Large intestine (tissue), 12 donors: ENCODE measurements at places on chromosomes 7 and 10. TPM values are rescaled to one million over a fixed set of nuclear protein-coding genes. Genes with fewer than 3 reads are reported as not detected.

The SDK1 gene
- 6.4 TPM for polyA plus RNA-seq

The STEAP1 gene
- polyA plus RNA-seq = 31.6 TPM

The C7orf25 gene
- 3.2 TPM for polyA plus RNA-seq

The ELFN1 gene
- polyA plus RNA-seq = 2.3 TPM

GRCh38 chr7:91291902-91292301, 27.7 kb downstream of the FZD1 start:
- DNase-seq = no peak
- H3K27me3 ChIP-seq = no peaks in the 10 kb centered on the region
- no peak overlapping the region for H3K4me3 ChIP-seq
- peaks cover 8% of the 10 kb centered on the region for H3K4me1 ChIP-seq
- no peaks in the 10 kb centered on the region for H3K36me3 ChIP-seq

DNA sequence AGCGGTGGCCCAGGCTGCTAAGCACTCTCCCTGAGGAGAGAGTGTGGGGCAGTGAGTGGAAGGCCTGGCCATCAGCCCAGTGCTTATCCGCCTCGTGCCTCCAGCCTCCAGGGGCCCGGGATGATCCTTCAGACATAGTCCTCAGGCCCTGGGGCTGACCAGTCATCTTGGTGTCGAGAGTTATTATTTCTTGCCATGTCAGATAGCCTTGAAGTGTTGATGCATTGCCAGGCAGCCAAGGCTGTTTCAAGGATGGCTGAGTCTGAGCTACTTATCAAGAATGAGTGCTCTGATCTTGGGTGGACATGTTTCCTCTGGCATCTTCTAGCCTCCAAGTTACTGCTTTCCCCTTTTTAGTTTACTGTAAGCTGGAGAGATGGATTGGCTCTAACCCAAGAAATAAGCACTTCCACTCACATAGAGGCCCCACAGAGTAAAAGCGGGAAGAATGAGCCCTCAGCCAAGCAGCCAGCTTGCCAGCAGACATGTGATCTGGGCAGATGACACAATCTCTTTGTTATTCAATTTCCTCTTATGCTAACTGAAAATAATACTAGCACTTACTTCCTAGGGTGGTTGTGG, 136.5 kb upstream of the NAMPT start:
- no peak overlapping the region for H3K4me3 ChIP-seq
- DNase-seq = peak; percentile 64
- no peak overlapping the region for H3K27ac ChIP-seq
- H3K4me1 ChIP-seq = peaks cover 13% of the 10 kb centered on the region
- no peaks in the 10 kb centered on the region for H3K36me3 ChIP-seq

DNA sequence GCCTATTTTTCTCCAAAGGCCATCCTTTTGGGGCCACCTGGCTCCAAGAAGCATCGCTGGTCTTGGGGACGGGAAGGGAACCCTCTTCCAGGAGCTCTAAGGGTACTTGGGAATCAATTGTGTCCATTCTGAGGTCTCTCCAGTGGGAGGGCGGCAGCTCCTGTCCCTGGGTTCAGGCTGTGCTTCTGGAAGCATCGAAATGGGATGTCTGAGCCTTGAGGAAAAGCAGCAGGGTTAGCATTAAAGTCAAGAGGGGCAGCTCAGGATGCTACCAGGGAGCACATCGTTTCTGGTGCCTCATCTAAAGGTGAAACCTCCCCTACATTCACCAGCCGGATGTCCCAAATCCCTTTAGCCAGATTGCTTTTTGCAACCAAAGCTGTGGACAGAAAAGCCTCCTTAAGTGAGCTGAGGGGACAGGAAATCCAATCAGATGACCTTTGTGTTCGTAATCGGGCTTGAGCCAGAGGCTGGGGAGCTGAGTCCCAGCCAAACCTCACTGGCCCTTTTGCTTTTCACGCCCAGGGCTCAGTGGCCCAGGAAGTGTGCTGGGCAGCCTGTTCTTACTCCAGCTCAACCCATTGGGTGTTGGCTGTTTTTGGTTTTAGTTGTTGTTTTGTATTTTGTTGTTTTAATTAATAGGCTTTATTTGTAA, 88.8 kb upstream of the ANLN start:
- no peak for DNase-seq
- H3K4me3 ChIP-seq = no peak overlapping the region
- no peak overlapping the region for H3K27ac ChIP-seq
- peaks cover 19% of the 10 kb centered on the region for H3K36me3 ChIP-seq
- no peaks in the 10 kb centered on the region for H3K27me3 ChIP-seq

GRCh38 chr10:123357421-123357930, 203.3 kb downstream of the BUB3 start:
- no peaks in the 10 kb centered on the region for H3K36me3 ChIP-seq
- H3K27ac ChIP-seq = no peak overlapping the region
- no peak overlapping the region for H3K4me3 ChIP-seq

DNA sequence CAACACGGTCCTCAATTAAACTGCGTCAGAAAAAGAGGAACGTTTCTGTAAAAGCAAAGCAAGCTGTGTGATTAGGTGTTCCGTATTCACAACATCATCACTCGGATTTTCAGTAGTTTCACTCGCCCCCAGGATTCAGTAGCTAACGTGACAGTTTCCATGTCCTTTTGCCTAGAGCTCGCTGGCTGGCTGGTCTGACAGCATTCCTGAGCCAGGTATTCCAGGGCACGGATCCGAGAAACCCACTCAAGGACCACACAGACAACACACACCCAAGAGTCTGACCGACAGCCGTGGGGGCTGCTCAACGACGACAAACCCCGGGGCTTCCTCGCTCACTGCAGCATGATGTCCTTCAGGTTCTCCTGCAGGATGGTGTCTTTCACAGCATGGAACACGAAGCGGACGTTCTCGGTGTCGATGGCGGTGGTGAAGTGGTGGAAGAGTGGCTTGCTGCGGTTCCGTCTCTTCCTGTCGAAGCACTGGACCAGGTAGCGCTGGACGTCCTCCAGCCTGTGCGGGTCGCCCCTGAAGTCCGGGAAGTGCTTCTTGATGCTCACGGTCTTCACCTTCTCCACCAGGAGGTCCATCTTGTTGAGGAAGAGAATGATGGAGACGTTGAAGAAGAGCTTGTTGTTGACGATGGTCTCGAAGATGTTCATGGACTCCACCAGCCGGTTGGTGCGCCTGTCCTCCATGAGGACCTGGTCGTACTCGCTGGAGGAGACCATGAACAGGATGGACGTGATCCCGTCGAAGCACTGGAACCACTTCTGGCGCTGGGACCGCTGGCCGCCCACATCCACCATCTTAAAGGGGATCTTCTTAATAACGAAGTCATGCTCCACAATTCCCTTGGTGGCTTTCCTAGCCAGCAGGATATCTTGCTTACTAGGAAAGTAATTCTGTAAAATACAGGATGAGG, 43.1 kb downstream of the AMZ1 start:
- no peak overlapping the region for H3K27ac ChIP-seq
- no peaks in the 10 kb centered on the region for H3K27me3 ChIP-seq
- H3K4me3 ChIP-seq = no peak overlapping the region
- no peak for DNase-seq
